ENCODE measurements at places on chromosomes 4 and X.
A peak's percentile ranks its signal among the peaks of the same experiment; 100 is the strongest.

GRCh38 chrX:153445856-153446635 lies at the start of gene TREX2:
Gene TREX2, minus strand, starts transcription at chrX:153446056. Its CDS starts 626 bp downstream, at chrX:153445430.
- DNase-seq = no peak

DNA sequence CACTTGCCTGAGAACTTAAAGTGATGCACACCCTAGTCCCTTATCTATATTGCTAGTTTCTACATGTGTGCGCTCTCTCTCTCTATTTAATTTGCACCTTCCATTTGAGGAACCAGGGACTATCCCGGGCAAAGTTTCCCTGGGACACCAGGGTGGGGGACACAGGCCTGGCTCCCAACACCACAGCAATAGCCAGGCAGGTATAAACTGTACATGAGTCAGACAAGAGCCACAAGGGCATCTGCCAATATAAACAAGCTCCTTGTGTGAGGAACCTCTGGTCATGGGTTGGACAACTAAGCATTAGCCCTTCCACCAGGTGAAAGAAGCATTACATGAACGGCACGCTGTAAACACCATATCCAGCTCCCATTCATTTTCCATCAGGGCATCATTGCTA lies 455.5 kb downstream of the STIM2 start:
- DNase-seq = no peak

DNA sequence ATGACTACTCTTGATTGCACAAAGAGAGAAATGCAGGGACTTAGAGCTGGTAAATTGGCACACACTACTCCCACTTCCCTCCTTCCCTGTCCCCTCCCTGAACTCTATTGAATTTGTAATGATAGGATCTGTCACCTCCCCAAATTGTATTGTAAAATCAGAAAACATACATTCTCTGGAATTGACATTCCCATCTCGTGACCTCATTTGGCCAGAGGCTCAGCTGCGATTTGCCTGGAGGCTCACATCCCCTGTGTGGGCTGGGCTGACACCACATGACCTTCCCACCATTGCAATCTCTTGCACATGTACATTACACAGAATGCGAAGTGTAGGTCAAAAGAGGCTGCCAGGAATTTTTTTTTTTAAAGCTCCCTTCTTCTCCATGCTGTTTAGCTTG lies 172.1 kb downstream of the MID1IP1 start:
- DNase-seq = no peak

GRCh38 chr4:22500128-22500611 lies 15.7 kb downstream of the ADGRA3 start:
- DNase-seq = no peak

- DNase-seq = no peak
These were observed 930.2 kb downstream of the C4orf33 start for GRCh38 chr4:130026185-130026584.

- no peak for DNase-seq
These were observed 33.2 kb downstream of the FGFRL1 start for GRCh38 chr4:1044469-1045192.

GRCh38 chr4:30939069-30939468 lies 218.9 kb downstream of the PCDH7 start:
- DNase-seq = peak; percentile 50

DNA sequence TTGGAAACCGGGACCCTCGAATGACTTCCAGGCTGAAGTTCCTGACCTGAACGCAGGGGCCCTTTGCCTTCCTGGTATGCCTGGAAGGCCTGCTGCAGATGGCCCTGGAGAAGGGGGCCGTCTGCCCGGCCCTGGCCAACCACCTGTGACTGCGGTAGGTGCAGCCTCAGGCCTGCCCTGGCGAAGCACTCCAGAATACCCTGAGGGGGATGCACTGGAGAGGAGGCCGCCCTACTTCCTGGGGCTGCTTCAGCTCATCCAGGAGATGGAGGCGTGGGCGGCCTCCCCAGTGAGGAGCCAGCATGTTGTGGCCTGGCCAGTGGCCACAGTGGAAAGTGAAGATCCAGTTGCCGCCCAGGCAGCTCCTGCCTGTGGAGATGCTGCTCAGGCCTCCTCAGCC lies 26.4 kb upstream of the PNMA3 start:
- DNase-seq = no peak
